Thoracic aorta (tissue), 2 donors: ENCODE measurements at places on chromosomes 1 and 21.

- DNase-seq: no peak
Observed at GRCh38 chr1:183872403-183872802, 67.5 kb downstream of the RGL1 start.

- no peak for DNase-seq
Observed at GRCh38 chr1:8112611-8113261, 86.6 kb upstream of the ERRFI1 start.

DNA sequence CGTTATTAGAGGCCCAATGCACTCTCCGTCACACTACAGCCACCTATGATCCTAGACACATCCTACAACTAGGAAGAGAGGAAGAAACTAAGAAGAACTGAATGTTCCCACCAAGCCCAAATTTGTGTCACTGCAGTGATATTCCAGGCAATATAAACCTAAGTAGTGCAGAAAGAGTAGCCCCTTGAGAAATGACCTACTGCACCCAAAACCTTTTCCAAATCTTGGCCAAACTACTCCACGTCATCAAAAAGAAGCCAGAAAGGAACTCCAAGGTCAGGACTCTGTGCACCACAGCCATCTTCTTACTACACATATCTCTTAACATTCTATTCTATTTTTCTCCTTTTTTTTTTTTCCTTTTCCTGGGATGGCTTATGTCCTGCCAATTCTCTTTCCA lies 60.2 kb downstream of the ADAMTS1 start:
- no peak for DNase-seq

DNA sequence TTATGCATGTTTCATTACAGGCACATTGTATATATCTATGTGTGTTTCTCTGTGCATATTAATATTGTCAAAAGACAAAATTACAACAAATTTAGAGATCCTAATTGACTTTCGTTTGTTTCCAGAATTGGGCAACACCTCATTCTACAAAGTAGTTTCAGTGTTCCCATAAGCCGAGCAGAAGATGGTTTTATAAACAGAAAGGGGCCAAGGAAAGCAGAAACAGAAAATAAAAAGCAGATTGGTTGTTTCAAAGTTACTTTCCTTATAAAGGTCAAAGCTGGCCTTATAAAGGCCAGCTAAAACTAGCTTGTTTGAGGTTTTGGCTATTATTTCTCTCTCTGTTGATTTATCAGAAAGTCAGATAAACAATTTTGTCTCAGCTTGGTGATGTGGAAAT lies 116.2 kb upstream of the FGGY start:
- no peak for DNase-seq

DNA sequence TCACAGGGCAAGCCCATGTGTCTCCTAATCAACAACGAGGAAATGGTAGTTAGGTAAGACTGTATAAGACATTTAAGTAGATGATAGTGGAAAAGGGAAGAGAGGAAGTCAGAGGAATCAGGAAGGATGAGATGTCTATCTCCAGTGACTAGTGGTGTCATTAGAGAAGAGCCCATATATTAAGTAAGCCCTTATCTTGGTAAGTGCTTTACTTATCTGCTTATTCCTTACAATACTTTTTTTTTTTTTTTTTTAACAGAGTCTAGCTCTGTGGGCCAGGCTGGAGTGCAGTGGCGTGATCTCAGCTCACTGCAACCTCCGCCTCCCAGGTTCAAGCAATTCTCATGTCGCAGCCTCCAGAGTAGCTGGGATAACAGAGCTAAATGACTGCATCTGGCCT lies 29.5 kb downstream of the RNF11 start:
- DNase-seq: no peak

DNA sequence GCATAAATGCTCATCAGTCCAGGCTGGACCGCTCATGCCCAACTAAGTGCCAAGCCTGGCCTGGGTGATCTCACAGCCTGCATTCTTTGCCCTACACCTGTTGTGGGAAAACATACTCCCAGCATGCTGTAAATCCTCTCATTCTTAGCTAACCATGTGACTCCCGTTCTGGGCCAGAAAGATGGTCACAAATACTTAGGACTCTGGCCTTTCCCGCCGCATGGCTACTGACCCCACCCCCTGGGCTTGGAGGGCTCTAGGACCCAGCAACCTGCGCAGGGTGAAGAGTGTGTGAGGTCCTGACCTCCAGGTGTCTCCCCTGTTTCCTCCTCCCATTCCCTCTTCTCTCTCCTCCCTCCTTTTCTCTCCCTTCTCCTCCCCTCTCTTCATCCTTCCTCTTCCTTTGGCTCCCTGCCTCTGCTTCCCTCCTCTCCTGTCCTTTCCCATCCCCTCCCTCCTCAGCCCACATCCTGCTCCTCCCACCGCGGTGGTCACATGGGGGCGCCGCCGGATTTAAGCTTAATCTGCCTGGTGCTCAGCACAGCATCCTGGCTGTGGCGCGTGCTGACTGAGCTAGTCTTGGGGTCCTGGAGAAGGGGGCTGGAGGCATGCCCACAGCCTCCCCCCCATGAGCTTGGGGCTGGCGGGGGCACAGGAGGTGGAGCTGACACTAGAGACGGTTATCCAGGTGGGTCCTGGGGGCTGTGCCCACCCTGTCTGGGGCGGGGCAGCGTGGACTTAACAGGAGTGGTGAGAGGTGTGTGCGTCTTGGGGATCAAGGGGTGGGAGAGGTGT lies at the start of gene CROCC:
TSS of gene CROCC (plus strand) at position 541 of the 795 bp plus-strand sequence. CDS start at position 629, 88 bp downstream.
- DNase-seq: no peak

DNA sequence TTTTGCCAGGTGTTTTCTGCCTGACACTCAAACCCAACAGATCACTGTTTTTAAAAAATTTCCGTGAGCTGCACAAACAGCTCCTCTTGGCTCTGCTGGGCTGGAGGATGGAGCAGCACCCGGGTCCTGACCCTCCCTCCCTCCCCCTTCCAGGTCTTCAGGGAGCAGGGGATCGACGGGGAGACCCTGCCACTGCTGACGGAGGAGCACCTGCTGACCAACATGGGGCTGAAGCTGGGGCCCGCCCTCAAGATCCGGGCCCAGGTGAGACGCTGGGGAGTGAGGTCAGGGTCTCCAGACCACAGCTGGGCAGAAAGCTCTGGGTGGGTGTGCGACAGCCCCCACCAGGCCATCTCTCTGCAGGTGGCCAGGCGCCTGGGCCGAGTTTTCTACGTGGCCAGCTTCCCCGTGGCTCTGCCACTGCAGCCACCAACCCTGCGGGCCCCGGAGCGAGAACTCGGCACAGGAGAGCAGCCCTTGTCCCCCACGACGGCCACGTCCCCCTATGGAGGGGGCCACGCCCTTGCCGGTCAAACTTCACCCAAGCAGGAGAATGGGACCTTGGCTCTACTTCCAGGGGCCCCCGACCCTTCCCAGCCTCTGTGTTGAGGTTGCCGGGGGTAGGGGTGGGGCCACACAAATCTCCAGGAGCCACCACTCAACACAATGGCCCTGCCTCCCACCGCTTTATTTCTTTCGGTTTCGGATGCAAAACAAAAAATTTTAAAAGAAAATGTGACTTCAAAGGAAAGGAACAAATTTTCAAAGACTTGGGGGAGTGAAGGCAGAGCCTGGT lies 15.3 kb downstream of the NOC2L start:
- no peak for DNase-seq

- no peak for DNase-seq
Observed at GRCh38 chr1:114315631-114316030, 162.0 kb upstream of the SYT6 start.

GRCh38 chr21:38980416-38981313 lies 174.9 kb downstream of the ETS2 start:
- DNase-seq: no peak
